Vagina (tissue), 2 donors: ENCODE measurements at places on chromosomes 5 and 9.

GRCh38 chr9:80090317-80090716 is 518.6 kb downstream of the TLE4 start:
- no peak for DNase-seq

- DNase-seq, result no peak
Observed at GRCh38 chr5:119355244-119355638, 578 bp upstream of the TNFAIP8 start.

GRCh38 chr5:90911169-90911568 is 352.6 kb downstream of the ADGRV1 start:
- no peak for DNase-seq

DNA sequence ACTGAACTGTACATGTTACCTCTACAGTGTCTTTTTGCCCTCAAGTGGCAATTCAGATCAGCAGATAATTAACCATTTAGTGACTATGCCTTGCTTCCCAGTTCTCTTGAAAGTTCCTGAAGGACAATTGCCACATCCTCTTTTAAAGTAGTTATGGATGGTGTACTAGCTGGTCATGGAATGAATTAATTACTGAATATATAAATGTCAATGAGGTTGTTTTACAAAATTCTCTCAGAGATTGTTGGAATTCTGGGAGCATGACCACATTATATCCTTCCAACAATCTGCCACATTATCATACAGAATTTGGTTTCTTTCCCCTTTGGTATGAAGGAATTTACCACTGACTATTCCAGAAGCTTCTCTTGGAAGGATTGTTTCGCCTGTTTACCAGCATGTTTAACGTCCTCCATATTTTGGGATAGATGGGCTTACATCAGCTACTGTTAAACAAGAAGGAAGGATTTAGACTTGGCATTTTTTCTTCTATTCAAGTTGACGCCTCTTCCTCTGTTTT is 176.4 kb downstream of the CD180 start:
- DNase-seq, result no peak

GRCh38 chr5:15500325-15501001 is 483 bp downstream of the FBXL7 start:
- DNase-seq, result no peak

GRCh38 chr5:155532621-155533311 is 519.2 kb downstream of the KIF4B start:
- no peak for DNase-seq

GRCh38 chr5:31408814-31409213 is 123.1 kb downstream of the DROSHA start:
- DNase-seq, result no peak

GRCh38 chr9:113349445-113350094 is at the start of gene BSPRY:
BSPRY (plus strand) TSS chr9:113349541; CDS start chr9:113349580, 39 bp downstream.
- no peak for DNase-seq

DNA sequence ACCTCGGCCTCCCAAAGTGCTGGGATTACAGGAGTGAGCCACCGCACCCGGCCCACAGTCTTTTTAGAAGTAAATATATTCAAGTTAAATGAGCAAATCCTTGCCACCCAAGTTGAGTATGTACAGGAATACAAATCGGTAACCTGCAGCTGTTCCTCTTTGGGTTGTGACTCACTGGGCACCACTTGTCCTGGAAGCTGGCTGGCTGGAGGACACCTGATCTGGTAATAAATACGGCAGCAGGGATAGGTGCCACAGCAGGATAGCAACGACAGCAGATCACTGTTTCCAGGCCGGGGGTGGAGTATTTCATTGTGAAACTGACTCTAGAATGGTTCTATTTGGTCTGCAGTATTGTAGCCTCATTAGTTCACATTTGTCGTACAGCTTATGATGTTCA is 35.7 kb upstream of the SLC36A2 start:
- DNase-seq, result no peak

DNA sequence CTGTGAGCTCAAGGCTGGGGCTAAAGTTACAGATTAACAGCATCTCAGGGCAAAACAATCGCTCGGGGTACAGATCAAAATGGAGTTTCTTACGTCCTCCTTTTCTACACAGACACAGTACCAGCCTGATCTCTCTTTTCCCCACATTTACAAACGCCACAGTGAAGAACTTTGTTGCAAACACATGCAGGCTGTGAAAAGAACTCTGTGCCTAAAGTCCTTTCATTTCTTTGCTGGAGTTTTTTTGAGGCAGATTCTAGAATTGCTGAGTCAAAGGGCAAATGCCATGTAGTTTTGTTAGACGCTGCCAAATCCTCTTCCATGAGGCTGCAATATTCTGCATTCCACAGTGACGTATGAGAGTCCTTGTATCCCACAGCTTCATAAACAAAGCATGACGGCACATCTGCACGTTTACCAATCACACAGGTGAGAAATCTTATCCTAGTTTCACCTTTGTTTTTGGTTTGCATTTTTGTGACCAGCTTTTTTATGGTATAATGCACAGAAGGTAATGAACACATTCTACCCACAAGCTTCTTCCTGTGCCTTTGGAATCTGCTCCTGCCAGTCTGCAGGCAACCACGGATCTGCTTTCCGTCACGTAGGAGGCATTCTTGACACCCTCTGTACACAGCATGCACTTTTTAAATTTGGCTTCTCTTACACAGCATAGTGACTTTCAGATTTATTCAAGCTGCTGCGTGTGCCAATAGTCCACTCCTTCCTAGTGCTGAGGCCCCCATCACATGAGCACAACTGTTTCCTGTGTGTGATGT is 44.6 kb upstream of the LPCAT1 start:
- no peak for DNase-seq
